ENCODE measurements at places on chromosomes 1 and 21. TPM values are rescaled to one million over a fixed set of nuclear protein-coding genes. Genes with fewer than 3 reads are reported as not detected.

Gene KRTAP7-1
- not detected for total RNA-seq

Gene IGFN1
- not detected for total RNA-seq

DNA sequence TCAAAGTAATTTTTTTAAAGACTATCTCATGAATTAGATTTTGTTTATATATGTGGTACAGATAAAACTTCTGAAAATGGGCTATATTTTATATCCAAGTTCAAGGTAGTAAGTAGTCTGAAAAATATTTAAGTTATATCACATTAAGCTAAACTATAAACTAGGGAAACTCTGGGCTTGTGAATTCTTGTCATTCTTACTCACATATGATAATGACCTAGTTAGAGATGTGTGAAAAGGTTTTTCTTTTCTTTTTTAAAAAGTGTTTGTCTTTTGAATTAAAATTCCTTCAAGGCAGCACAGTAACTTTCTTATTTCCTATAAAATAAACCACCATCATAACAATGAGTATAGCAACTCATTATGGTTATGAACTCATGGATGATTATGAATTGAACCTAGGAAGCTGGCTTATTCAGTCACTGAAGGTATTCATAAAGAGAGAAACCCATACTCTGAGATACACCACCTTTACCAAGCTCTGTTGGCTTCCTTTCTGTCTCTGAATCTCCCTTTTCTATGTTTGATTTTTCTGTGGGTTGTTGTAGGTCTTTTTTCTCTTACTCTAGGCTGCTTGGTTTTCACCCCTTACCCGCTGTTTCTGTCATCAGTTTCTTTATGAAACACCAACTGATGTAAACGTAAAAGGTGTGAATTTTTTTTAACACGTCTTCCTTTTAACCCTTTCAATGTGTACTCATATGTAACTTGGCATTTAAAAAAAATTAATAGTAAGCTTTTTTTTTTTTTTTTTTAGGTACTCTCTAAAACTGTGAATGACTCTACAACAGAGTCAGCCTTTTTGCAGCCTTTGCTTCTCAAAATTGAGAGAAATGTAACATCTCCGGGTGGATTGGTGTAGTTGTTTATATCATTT lies 25.2 kb downstream of the IL12RB2 start:
- DNase-seq, result peak; percentile 62

GRCh38 chr1:169571450-169571849 lies 14.8 kb downstream of the F5 start:
- no peak for DNase-seq

DNA sequence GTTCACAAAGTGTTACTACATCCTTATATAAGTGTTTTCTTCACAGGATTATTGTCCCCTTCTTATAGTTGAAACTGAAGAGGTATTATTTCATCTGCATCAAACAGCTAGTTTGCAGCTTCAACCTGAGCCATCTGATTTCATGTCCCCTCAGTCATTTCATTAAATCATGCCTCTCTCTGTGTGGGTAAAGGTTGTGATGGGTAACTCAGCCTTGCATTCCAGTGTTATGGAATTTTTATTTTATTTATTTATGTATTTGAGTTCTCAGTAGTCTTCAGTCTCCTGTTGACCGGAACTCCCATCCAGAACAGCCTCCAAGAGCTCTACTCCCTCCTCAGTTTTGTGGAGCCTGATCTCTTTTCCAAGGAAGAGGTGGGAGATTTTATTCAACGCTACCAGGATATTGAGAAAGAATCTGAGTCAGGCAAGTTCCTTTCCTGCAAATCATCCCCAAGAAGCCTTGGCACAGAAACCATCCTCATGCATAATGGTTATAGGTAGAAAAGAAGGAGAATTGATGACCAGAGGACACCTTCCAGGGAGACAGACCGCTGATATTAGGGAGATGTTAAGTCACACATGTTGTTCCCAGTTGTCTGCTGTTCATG lies 21.8 kb downstream of the CHD1L start:
- no peak for DNase-seq

- no peak for DNase-seq
Measured at GRCh38 chr1:86703696-86704457, 499 bp upstream of the SH3GLB1 start.
